NCI-H774 (cell line): ENCODE measurements at places on chromosomes 7 and 10.

DNA sequence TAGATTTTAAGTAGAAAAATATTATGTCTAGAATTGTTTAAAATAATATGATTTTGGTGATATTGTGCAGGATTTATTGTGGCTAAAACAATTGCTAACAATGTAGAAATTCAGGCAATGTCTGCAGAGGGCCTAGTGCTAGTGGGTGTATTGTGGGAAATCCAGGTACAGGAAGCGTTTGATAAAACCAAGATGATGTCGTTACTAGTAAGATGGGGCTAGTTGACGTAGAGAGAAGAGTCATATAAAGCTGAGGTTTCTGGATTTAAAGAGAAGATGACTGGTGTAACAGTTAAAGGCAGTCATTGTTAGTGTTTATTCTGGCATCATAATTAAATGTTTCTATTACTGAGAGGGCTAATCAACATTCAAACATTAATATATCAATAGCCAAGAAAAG, 43.5 kb downstream of the ADK start:
- DNase-seq = no peak

- DNase-seq = no peak
Observed at GRCh38 chr10:132434405-132435005, 37.5 kb downstream of the PWWP2B start.

- no peak for DNase-seq
Observed at GRCh38 chr10:59680199-59680598, 29.5 kb downstream of the SLC16A9 start.

DNA sequence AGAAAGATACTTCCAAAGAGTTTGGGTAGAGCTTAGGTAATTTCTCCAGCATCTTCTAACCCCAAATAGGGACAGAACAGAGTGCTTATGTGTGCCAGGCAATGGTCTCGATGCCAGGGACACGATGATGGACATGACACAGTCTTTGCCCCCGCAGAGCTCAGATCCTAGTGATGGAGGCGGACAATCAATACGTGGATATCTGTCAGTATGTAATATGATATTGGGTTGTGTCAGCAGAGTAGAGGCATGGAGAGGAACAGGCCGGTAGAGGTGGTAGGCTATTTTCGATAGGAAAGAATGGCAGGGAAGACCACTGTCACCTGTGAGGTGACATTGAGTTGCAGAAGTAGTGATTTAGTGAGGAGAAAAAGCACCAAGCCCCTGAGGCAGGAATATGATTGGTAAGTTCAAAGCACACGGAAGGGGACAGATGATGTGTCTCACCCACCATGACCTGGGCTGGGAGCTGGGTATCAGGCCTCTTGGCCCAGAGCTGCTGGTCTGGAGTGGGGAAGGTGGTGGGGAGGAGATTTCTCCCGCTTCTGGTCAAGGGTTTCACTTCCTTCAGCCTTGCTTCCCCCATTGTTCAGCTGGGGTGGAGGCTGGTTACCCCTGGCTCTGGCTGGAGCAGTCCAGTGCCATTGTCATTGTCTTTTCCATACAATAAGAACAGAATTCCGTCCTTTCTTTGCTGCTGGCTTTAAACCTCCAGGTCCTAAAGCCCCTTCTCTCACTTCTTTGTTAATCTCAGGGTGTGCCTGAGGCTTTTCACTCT, 36.0 kb upstream of the SRGN start:
- no peak for DNase-seq

DNA sequence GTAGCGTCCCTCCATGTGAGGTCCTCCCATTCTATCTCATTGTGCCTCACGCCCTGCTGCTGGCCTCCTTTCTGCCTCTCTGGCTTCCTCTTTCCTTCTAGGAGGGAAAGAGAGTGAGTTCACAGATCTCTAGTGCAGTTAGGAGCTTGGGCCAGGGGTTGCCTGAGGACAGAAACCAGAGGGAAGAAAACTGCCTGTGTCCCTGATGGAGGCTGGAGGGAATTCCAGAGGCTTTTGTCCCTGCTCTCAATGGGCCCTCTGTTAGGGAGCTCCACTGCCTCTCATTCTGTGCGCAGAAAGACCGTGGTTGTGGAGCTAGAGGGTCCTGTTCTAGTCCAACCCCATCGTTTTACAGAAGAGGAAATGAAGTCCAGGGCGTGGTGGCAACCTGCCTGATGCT, 4.6 kb downstream of the MARVELD1 start:
- no peak for DNase-seq

DNA sequence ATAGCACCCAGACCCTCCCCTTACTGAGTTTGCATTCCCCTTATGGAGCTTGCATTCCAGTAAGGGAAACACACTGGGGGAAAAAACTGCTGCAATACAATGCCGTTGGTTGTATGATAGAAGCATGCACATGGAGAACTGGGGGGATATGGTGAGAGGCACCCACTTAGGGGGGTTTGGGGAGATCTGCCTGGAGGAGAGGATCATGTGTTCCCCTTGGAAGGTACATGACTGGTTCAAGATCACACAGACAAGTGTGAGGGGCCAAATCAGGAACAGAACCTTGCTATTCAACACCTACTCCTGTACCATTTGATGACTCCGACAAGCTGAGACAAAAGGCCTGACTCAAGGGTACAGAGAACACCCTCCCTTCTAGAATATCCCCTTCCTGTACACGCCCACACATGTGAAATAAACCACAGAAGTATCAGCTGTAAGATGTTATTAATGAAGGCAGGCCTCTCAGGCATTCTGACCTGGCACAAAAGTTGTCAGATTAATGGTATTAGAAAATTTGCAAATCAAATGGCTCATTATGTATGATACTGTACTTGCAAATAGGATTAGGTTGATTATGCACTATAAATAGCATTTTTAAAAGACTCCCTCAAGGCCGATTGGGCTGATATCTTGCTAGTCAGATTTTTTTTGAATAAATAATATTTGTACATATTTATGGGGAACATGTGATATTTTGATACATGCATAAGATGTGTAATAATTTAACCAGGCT, 122.2 kb downstream of the NPY start:
- no peak for DNase-seq

GRCh38 chr7:42142089-42142488, 94.9 kb downstream of the GLI3 start:
- no peak for DNase-seq

DNA sequence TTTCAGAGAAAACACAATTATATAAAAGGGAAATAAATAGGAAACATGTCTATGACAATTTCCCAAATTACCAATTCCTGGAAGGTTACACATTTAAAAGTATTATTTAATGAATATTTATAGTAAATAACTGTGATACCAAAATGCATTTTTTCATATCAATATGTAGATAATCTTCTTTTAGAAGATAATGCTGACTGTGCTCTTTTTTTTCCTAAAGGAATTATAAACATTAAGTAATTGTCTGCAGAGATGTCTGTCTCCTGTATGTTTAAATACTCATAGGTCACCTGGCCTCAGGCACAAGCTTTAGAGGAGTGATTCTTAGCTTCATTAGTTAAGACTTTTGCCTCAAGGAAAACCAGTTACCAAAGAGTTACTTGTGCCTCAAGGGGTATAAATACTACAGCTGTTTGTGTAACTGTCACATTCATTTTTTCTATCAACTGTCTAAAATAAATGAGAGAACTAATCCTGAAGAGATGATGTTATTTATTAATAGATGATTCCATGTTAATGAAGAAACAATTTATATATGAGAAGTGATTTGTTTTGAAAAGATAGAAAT, 77.1 kb downstream of the DNAJC1 start:
- no peak for DNase-seq

GRCh38 chr7:6630007-6630849, 6.9 kb upstream of the ZNF316 start:
- DNase-seq = no peak

GRCh38 chr7:70344726-70345125, 746.5 kb downstream of the AUTS2 start:
- DNase-seq = no peak

- no peak for DNase-seq
Observed at GRCh38 chr7:127514499-127514898, 70.9 kb downstream of the GCC1 start.

GRCh38 chr7:47991270-47991669, 11.9 kb upstream of the HUS1 start:
- DNase-seq = no peak

- peak; percentile 14 for DNase-seq
Observed at GRCh38 chr10:101569622-101570427, 18.2 kb downstream of the POLL start.
